ENCODE measurements at places on chromosomes 2 and 18. TPM values are rescaled to one million over a fixed set of nuclear protein-coding genes. Genes with fewer than 3 reads are reported as not detected.

FBXO41 gene
- 1.6 TPM for total RNA-seq

MAP3K2 gene
- 24.9 TPM for total RNA-seq

SPC25 gene
- 0.28 TPM for total RNA-seq

ACOXL gene
- total RNA-seq, result not detected

ZSWIM2 gene
- 0.09 TPM for total RNA-seq

RPRM gene
- not detected for total RNA-seq

TBC1D8 gene
- 18.9 TPM for total RNA-seq

GRB14 gene
- total RNA-seq, result 0.71 TPM

PRKAG3 gene
- total RNA-seq, result not detected

SERPINB10 gene
- not detected for total RNA-seq

CDK5R2 gene
- total RNA-seq, result not detected

MSTN gene
- 0.09 TPM for total RNA-seq

STPG4 gene
- 0.37 TPM for total RNA-seq

ANKRD62 gene
- total RNA-seq, result not detected

PNO1 gene
- total RNA-seq, result 12.4 TPM
